ENCODE measurements at places on chromosomes 6 and 20.

DNA sequence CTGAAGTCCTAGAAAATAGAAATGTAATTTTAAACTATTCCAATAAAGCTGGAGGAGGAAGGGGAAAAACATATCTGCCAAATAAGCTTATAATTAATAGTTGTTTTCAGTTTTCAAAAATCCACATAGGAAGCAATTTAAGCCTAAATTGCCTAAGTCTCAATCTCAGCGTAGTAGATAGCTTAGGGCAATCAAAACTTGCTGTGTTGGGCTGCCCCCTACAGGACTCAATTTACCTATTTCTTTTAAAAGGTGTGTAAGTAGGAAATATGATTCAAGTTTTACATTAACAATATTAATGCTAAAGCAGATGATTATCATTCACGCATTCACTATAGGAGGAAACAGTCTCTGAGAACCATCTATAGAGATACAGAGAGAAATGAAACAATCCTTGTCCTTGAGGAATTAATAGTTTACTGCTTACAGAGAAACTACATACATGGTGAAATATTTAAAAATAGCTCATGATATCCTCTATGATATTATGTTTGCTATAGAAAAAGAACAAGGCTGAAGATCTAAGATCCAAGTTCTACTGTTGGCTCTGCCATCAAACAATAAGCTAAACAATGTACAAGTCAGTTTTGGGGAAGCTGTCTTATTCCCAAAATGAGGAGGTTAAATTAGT, 102.1 kb downstream of the ATG5 start:
- ATAC-seq, result peak; percentile 48

DNA sequence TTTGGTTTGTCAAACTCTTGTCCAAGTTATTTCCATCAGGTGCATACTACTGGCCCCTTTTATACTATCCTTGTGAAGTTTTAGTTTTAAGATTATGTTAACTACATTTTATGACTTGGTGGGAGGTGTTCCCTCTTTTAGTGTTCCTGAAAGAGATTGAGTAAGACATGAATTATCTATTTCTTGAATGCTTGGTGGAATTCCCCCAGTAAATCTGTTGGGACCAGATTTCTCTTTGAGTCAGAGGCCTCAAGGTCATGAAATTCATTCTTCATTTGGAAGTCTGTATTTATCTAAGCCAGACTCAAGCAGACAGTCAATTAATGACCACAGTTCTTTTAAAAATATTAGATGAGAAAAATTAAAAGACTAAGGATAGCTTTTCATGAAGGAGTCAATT, 81.3 kb downstream of the MOXD1 start:
- no peak for ATAC-seq

DNA sequence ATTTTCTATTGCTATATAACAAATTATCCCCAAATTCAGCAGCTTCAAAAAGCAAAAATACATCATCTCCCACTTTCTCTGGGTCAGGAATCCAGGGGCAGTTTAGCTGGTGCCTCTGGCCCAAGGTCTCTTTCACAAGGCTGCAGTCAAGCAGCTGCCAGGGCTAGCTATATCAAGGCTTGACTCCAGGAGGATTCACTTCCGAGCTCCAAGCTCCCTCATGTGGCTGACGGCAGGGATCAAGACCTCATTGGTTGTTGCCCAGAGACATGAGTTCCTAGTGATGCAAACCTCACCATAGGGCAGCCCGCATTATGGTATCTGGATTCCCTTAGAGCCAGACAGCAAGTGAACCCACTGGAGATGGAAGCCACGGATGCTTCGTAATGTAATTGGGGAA, 1.3 kb upstream of the VNN1 start:
- no peak for ATAC-seq

DNA sequence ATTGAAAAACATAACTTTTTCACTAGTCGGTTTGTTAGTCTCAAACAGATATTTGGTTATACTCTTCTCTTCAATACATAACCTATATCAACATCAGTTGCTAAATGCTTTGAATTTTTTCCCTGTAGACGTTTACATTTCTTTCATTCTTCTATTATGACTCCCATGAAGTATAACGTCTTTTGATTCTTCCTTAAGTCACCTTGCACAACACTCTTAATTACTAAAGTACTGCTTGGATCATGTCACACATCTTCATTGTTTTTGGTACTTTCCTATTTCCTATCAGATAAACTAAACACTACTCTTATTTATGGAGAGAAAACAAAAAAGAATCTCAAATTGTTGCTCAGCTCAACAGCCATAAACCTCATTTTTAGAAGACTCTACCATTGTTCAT, 23.0 kb upstream of the BMP5 start:
- ATAC-seq, result no peak

DNA sequence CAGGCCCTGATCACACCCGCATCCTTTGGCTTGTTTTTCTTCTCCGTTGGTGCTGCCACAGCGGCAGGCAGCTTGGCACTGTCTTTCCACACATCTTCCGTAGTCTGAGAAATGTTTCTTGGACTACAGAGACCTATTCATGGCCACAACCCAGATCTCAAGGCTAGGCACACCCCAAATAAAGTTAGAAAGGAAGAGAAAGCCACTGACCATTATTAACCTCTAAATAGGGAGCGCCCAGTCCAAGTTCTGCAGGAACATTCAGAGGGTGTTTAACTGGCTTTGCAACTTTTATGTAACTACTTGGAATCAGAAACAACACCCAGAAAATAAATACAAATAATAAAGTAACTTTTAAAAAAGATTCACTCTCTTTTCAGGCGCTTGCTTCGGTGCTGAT, 124.8 kb upstream of the NEDD9 start:
- no peak for ATAC-seq

- ATAC-seq, result no peak
Measured at GRCh38 chr6:33856031-33856590, 52.3 kb upstream of the MLN start.

DNA sequence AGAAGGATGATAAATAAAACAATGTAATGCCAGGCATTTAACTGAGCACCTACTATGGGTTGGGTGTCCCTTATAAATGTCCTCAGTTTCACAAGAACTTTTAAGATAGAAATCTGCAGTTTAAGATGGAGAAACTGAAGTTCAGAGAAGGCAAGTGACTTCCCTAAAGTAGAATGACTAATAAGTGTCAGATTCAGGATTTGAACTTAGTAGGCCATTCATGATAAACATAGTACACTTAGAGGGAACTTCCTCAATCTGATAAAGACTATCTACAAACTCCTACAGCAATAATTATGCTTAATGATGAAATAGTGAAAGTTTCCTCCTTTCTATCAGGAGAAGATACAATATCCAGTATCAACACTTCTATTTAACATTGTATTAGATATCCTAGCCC, 43.9 kb downstream of the NCR2 start:
- ATAC-seq, result no peak

DNA sequence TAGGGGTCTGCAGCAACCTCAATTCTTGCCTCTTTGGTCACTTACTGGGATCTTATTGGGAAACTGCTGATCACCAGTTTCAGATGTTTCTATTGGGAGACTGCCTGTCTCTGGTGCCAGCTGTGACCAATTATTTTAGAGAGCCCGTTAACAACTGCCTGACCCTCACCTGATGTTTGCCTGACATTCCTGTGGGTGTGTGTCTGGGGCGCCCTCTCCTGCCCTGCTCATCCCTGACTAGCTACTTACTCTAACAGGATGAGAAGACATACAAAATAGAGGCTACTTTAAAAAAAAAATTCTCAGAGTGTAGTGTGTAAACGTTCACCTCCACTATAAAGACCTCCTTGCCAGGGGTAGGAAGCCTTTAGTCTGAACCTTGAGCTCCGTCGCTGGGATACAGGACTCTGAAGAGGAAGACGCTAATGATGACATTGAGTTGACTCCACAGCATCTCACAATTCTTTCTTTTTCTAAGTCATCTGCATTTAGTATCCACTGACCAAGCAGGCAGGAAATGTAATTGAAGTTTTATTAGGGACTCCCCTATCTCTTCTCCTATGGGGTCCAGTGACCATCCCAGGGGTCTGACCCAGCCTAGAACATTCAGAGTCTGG, 54.6 kb upstream of the DDR1 start:
- ATAC-seq, result no peak
